ENCODE measurements at places on chromosomes 3 and 15. TPM values are rescaled to one million over a fixed set of nuclear protein-coding genes. Genes with fewer than 3 reads are reported as not detected.

GOLGA8S gene
- not detected for polyA plus RNA-seq

DNA sequence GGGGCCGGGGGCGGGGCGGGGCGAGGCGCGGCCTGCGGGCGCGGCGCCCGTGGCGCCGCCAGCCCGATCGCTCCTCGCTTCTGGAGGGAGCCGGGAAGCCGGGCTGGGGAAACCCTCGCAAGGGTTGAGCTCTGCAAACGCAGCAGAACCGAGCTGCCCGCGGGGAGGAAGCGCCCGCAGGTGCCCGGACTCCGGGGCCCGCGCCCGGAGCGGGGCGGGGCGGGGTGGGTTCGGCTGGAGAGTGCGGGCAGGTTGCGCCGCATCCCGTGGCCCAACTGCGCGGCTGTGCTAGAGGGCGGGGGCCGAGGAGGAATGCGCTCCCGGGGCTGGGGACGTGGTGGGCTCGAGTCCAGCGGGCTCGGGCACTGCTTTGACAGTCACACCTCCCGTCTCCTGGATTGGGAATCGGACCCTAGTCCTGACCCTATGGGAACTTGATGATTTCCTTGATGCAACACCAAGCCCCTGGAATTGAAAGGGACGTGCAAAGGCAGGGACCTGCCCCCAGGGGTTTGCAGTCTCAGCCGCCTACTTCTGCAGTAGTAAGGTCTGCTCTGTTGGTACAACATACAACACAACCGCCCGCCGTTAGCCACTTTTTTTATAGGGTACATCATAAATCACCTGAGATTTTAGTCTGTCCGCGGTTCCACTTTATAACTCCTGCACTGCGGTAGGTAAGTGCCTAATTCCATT is 34.3 kb downstream of the ZBTB38 start:
- H3K27ac ChIP-seq: peak overlapping the region; percentile 85
- H3K4me3 ChIP-seq: peak overlapping the region; percentile 79
- peak; percentile 47 for DNase-seq
- no peaks in the 10 kb centered on the region for H3K27me3 ChIP-seq
- peaks cover 73% of the 10 kb centered on the region for H3K4me1 ChIP-seq

CTXN2 gene
- not detected for polyA plus RNA-seq

GRCh38 chr3:89577637-89578530 is 470.5 kb downstream of the EPHA3 start:
- no peak for DNase-seq
- H3K27ac ChIP-seq: no peak overlapping the region
- H3K4me1 ChIP-seq: no peaks in the 10 kb centered on the region
- no peaks in the 10 kb centered on the region for H3K36me3 ChIP-seq
- no peak overlapping the region for H3K4me3 ChIP-seq
- no peaks in the 10 kb centered on the region for H3K27me3 ChIP-seq

CYP1A2 gene
- polyA plus RNA-seq: not detected

DNA sequence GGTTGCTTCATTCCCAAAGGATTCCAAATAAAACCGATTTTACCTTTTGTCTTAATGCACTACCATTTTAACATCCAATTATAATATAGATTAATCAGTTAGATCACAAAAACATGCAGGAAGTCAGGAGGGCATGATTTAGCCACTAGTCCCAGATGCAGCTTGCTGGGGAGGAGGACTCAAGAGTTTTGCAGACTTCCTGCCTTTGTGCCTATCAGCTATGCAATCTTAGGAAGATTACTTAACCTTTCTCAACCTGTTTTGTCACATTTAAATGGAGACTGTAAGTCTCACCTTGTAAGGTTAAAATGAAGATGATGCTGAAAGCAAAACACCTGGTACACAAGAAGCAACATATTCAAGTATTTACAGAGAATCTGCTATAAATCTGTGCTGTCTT is 242.4 kb upstream of the GOLIM4 start:
- no peak for DNase-seq
- H3K36me3 ChIP-seq: no peaks in the 10 kb centered on the region
- no peak overlapping the region for H3K4me3 ChIP-seq
- no peak overlapping the region for H3K27ac ChIP-seq

DNA sequence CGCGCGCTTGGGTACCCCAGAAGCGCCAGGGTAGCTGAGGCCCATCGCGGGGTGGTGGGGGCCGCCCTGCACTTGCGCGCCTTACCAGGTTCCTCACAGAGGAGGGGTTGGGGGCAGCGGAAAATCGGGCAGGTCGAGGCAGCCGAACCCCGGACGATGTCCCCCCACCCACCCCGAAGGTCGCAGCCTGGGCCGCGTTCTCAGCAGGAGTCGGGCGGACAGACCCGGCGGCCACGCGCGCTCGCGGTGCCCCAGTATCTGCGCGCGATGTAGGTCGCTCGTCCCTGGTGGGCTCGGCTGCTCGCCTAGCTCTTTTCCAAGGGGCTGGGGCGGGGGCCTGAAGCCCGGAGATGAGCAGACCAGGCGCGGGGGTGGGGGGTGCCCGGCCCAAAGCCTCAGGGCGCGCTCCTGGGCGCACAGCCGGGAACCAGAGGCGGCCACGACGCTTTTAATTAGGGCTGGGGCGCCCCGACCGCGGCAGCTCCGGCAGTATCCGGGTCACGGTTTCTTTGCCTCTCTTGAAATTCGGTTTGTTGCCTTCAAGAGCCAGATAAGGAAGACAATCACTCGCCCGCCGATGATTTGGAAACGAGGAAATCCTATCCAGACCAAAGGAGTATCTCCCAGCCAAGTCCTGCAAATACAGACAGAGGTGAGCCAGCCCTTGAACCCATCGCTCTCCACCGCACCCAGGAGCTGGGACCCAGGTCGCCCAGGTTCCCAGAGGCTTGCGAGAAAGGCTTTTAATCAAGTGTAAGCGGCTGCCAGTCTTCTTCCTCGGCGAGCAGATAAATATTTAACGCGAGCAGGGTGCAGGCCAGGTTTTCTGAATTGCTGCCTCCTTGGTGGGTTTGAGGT is 4.6 kb downstream of the SKOR1 start:
- no peak overlapping the region for H3K27ac ChIP-seq
- DNase-seq: no peak
- H3K4me1 ChIP-seq: peaks cover 61% of the 10 kb centered on the region
- H3K36me3 ChIP-seq: no peaks in the 10 kb centered on the region
- no peak overlapping the region for H3K4me3 ChIP-seq
- H3K27me3 ChIP-seq: peaks cover 47% of the 10 kb centered on the region

DNA sequence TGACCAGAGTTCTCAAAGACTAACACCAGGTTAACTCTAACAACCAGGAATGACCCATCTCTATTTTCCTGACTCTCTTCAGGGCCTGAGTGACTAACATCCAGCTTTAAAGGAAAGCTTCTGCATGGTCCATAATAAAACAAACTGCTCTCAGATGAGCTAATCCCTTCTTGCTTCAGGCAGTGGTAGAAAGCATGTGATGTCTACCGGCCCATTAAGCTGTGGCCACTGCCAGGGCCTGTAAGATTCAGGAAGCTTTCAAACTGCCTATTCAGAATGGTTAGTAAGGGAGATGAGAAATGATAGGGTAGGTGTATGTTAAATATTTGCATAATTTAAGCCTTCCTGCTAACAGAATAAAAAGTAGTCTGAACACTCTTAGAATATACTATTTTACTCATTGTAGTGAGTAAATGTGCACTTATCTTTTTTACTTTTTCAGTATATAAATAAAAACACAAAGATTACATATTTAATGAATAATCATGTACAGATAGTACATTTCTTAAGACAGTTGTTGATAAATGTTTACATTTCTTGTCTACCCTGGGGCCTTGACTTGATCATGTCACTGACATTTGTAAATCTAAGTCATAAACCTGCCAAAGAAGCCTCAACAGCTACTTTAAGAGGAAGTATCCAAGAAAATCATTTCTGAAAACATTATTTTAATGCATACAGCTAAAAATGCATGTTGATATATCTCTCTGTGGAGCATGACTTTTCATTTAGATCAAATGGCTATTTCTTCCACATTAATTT is 222.0 kb downstream of the MCTP2 start:
- H3K27ac ChIP-seq: no peak overlapping the region
- no peak for DNase-seq
- no peaks in the 10 kb centered on the region for H3K4me1 ChIP-seq
- H3K27me3 ChIP-seq: no peaks in the 10 kb centered on the region
- no peaks in the 10 kb centered on the region for H3K36me3 ChIP-seq

B3GNT5 gene
- polyA plus RNA-seq: 0.53 TPM

ZNF80 gene
- polyA plus RNA-seq: 0.64 TPM

FGF7 gene
- polyA plus RNA-seq: not detected

MESP1 gene
- 0.69 TPM for polyA plus RNA-seq

GRCh38 chr15:101664303-101664913 is 12.2 kb upstream of the TM2D3 start:
- no peaks in the 10 kb centered on the region for H3K27me3 ChIP-seq
- H3K36me3 ChIP-seq: peaks cover 15% of the 10 kb centered on the region
- no peak overlapping the region for H3K4me3 ChIP-seq
- H3K27ac ChIP-seq: no peak overlapping the region
- DNase-seq: no peak

DNA sequence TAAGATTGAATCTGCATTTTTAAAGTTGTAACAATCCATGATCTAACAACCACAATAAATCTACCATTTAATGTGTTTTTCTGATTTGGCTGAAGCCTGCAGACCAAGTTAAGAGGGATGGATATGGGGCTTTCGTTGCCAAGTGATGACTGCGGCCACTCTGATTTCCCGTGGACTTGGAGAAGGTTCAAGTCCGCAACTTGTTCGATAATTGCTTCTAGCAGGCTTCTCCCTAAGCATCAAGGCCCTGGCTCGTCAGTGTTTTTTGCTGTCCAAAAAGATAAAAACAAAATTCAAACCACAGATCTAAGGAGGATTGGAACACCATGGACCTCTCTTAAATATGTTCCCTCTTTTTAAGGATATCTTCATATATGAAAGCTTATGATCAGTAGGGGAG is 256.6 kb downstream of the CNTN3 start:
- no peaks in the 10 kb centered on the region for H3K36me3 ChIP-seq
- H3K27ac ChIP-seq: no peak overlapping the region
- DNase-seq: no peak
- no peaks in the 10 kb centered on the region for H3K27me3 ChIP-seq
- no peak overlapping the region for H3K4me3 ChIP-seq

GRCh38 chr15:63156086-63156710 is 1.1 kb downstream of the RPS27L start:
- peak overlapping the region; percentile 88 for H3K4me3 ChIP-seq
- peak overlapping the region; percentile 74 for H3K27ac ChIP-seq
- no peaks in the 10 kb centered on the region for H3K27me3 ChIP-seq
- peaks cover 29% of the 10 kb centered on the region for H3K4me1 ChIP-seq

DNA sequence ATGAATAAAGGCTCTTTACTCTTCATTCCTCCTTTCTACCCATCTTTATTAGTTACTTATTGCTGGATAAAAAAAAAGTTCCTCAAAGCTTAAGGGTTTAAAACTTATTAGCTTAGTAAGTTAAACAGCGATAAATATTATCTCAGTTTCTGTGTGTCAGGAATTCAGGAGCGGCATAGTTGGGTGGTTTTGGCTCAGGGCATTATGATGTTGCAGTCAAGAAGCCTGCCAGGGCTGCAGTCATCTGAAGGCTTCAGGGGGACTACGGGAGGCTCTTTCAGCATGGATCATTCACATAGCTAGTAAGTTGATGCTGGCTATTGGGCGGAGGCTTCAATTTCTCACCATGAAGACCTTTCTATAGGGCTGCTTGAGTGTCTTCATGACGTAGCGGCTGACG is 1.9 kb upstream of the DLG1 start:
- peaks cover 22% of the 10 kb centered on the region for H3K4me1 ChIP-seq
- no peak for DNase-seq
- peaks cover 3% of the 10 kb centered on the region for H3K27me3 ChIP-seq
- no peaks in the 10 kb centered on the region for H3K36me3 ChIP-seq
- H3K4me3 ChIP-seq: no peak overlapping the region
- H3K27ac ChIP-seq: no peak overlapping the region

DNA sequence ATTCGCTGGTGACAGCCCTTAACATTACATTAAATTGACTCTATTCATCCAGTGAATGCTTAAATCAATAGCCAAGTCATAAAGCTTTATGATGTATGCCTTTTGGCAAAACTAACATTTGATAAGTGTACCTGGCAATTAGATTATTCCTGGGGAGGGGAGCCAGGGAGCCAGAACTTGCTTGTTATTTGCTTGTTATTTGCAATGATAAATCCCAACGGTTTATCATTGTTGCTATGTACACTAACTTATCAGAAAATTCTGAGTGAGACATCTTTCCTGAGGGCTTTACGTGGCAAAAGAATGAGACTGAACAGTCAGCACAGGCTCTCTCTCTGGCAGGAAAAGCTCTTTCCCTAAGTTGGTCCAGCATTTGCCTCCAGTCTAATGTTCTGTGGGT is 35.8 kb upstream of the FBN1 start:
- no peaks in the 10 kb centered on the region for H3K27me3 ChIP-seq
- no peaks in the 10 kb centered on the region for H3K4me1 ChIP-seq
- H3K27ac ChIP-seq: no peak overlapping the region
- no peak overlapping the region for H3K4me3 ChIP-seq

SLC51A gene
- polyA plus RNA-seq: 2.7 TPM

GRCh38 chr3:60399861-60400845 is 851.1 kb downstream of the FHIT start:
- no peaks in the 10 kb centered on the region for H3K36me3 ChIP-seq
- H3K27ac ChIP-seq: no peak overlapping the region
- DNase-seq: no peak
- H3K4me3 ChIP-seq: no peak overlapping the region
- H3K27me3 ChIP-seq: no peaks in the 10 kb centered on the region
- H3K4me1 ChIP-seq: no peaks in the 10 kb centered on the region

GRCh38 chr3:182451871-182452270 is 341.4 kb upstream of the ATP11B start:
- no peak overlapping the region for H3K4me3 ChIP-seq
- no peak overlapping the region for H3K27ac ChIP-seq
- H3K36me3 ChIP-seq: no peaks in the 10 kb centered on the region
- H3K4me1 ChIP-seq: no peaks in the 10 kb centered on the region
- no peak for DNase-seq

CCDC32 gene
- 41.9 TPM for polyA plus RNA-seq

RAB7A gene
- polyA plus RNA-seq: 269 TPM

DUOX2 gene
- not detected for polyA plus RNA-seq

GRCh38 chr3:122189357-122189756 is 5.9 kb downstream of the CASR start:
- no peak for DNase-seq
- H3K4me3 ChIP-seq: no peak overlapping the region
- no peaks in the 10 kb centered on the region for H3K4me1 ChIP-seq
- H3K36me3 ChIP-seq: no peaks in the 10 kb centered on the region
- H3K27me3 ChIP-seq: no peaks in the 10 kb centered on the region
- H3K27ac ChIP-seq: no peak overlapping the region

GRCh38 chr3:39506863-39507262 is 39.4 kb downstream of the MOBP start:
- H3K27me3 ChIP-seq: no peaks in the 10 kb centered on the region
- DNase-seq: no peak

WNT5A gene
- polyA plus RNA-seq: not detected
